ENCODE measurements at places on chromosomes 2 and 18.
A peak's percentile ranks its signal among the peaks of the same experiment; 100 is the strongest.

GRCh38 chr18:28175930-28176697 is 816 bp downstream of the CDH2 start:
- DNase-seq: no peak

DNA sequence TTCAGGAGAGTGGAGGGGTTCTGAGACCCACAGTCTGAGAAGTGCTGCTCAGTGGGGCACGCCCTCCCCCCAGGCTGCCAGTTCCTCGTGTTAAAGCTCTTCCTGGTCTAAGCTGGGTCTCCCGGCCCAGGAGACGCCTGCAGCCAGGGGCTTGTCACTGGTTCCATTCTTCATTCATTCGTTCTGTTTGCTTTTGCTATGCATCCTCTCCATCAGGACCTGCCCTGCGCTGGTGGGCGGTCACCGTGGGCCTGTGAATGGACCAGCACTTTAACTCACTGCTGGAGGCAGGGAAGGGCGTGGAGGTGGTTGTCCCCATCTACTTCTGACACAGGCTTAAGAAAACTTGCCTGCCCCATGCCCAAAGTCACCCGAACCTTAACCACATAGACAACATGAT is 272.8 kb upstream of the HDAC4 start:
- DNase-seq: no peak

- peak; percentile 71 for DNase-seq
Observed at GRCh38 chr2:68994864-68995263, 18.1 kb upstream of the ANTXR1 start.

- DNase-seq: no peak
Observed at GRCh38 chr2:134823832-134824231, 14.6 kb upstream of the ACMSD start.

DNA sequence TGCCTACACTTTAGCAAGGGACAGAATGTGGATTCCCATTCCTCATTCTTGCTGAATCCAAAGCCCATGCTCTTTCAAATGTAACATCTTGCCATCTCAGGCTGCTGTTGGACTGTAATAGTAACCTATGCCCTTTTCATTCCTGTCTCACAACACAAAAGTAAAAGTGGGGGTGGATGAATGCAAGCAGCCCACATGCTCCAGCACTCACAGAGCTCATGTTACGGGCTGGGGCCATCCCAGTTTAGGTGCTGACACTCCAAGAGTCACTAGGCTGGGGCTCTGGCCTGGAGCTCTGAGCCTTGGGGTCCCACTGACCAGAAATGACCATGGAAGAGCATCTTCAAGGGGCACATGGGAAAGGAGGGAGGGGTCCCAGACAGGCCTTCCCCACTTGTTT is 47.6 kb downstream of the CCBE1 start:
- no peak for DNase-seq

DNA sequence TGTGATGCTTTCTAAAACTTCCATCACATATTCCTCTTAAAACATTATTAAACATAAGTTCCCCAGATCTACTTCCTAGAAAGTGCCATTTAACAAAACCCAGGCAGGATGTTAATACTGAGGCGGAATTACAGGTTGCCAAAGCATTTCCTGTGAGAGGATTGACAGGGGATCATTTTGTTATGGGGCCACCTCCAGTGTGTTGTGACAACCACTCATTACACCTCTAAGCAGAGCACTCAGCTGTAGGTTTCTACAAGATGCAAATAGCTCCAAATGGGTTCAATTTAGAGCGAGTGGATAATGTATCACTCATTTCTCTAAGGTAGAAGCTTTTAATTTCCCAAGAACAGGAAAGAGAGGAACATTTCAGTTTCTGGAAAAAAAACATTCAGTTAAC is 1429.5 kb upstream of the ACVR2A start:
- DNase-seq: no peak

- DNase-seq: peak; percentile 72
Observed at GRCh38 chr2:119476301-119477112, 44.9 kb downstream of the TMEM37 start.

DNA sequence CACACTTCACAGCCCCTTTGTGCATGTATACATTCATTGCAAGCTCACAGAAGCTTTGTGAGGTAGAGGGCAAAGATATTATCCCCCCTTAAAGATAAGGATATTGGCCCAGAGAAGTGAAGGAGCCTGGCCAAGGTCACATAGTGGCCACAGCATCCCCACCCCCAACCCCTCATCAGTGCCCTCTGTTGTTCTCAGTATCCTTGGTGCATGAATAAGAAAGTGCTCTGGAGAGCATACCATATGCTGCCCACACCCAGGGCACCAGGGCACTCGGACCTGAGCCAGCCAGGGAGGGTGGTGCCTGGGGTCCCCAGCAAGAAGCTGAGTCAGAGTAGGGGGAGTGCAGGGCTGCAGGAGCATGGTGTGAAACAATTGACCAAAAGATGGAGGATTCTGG is 3.3 kb downstream of the DYSF start:
- DNase-seq: no peak

DNA sequence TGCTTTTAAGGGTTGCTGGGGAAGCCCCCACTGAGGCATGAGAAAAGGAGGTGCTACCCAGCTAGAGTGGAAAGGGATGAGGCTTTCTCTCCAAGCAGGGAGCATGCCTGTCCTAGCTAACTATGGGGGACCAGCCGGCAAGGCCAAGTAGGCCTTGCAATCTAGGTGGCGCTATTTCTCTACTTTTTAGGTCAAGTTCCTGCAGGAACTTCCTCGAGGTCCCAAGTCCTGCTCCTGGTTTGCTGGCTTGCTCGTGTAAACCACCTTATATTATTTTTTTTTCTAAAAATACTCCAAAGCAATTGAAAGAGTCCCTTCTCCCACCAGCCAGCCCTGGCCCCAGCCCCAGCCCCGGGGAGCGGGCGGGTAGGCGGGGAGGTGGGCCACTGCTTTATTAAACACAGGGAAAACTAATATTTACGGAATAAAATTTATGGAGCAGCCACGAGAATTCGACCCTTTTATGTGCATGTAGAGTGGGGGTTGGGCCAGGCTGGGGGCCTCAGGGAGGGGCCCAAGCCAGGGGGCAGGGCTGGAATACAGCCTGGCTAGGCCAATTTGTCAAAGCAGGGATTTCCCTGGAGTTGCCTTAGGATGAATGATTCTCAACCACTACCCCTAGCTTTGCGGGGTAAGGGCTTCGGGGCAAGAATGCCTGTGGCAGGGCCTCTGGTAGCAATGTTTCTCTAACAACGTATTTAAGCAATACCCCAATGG is 12.8 kb upstream of the IHH start:
- peak; percentile 81 for DNase-seq

- no peak for DNase-seq
Observed at GRCh38 chr18:28412521-28412920, 235.6 kb upstream of the CDH2 start.

DNA sequence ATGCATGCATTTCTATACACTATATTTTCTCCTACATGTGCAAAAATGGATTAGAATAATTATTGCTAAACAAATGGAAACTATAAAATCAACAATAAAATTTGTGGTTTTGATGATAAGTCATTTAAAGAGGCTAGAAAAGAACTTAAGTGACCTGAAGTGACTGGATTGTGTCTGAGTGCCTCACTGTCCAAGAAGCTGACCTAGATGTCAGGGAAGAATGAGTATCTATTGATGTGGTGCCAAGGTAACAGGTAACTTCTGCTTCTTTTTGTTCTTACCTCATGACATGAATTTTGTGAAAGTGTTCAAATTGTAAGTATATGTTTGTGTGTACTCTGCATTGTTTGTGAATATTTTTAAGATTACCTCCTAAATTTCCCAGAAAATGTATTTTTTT is 1623.9 kb upstream of the ACVR2A start:
- DNase-seq: no peak

GRCh38 chr2:133458280-133458679 is 110.0 kb downstream of the NCKAP5 start:
- DNase-seq: peak; percentile 38

GRCh38 chr18:5195656-5196055 is 1.4 kb downstream of the AKAIN1 start:
- no peak for DNase-seq

GRCh38 chr2:64727013-64727767 is 73.5 kb upstream of the SERTAD2 start:
- DNase-seq: no peak

GRCh38 chr2:6054161-6054671 is 362.0 kb downstream of the SOX11 start:
- DNase-seq: no peak

- DNase-seq: no peak
Observed at GRCh38 chr2:177195194-177195593, 17.4 kb upstream of the HNRNPA3 start.
